Left colon (tissue), 2 donors: ENCODE measurements at places on chromosomes 5 and 9. TPM values are rescaled to one million over a fixed set of nuclear protein-coding genes. Genes with fewer than 3 reads are reported as not detected.

Gene C9orf50
- total RNA-seq = 0.36 TPM

Gene TNFSF15
- total RNA-seq = 0.89 TPM

Gene WHRN
- 6.1 TPM for total RNA-seq

Gene PCDHGA3
- total RNA-seq = 0.21 TPM

Gene LRRC19
- total RNA-seq = 116 TPM

Gene GPX8
- 5.2 TPM for total RNA-seq

Gene TTC23L
- total RNA-seq = 0.12 TPM

Gene COL5A1
- 5.3 TPM for total RNA-seq

Gene ISL1
- total RNA-seq = 0.52 TPM

Gene MYOT
- 2.9 TPM for total RNA-seq

DNA sequence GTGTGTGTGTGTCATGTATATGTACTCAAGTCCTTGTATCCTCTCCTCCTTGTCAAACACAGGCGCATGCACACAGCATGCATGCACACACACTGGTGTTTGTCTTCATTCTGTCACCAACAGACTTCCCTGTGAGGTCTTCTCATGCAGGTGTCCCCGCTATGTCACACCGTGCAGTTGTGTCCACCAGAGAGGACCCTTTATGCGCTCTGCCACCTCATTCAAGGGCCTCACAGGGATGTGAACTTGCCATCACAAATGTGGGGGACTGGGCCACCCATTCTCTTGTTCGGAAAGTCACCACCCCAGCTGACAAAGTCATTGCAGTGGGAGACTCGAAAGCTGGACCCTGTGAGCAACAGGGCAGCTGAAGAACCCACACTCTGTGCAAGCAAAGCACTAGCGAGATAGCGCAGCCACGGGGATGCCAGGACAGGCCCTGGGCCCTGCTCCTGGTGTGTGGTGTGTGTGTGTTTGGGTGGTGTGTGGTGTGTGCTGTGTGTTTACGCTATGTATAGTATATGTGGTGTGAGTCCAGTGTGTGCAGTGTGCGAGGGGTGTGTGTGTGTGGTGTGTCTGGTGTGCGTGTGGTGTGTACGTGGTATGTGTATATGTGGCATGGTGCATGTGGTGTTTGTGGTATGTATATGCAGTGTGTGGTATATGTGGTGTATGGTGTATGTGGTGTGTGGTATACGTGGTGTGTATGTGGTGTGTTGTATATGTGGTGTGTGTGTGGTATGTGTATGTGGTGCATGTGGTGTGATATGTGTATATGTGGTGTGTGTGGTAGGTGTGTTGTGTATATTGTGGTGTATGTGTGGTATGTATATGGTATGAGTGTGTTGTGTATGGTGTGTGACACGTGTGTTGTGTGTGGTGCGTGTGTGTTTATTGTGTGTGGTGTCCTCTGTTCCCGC, 30.9 kb upstream of the NXNL2 start:
- no peak for DNase-seq

DNA sequence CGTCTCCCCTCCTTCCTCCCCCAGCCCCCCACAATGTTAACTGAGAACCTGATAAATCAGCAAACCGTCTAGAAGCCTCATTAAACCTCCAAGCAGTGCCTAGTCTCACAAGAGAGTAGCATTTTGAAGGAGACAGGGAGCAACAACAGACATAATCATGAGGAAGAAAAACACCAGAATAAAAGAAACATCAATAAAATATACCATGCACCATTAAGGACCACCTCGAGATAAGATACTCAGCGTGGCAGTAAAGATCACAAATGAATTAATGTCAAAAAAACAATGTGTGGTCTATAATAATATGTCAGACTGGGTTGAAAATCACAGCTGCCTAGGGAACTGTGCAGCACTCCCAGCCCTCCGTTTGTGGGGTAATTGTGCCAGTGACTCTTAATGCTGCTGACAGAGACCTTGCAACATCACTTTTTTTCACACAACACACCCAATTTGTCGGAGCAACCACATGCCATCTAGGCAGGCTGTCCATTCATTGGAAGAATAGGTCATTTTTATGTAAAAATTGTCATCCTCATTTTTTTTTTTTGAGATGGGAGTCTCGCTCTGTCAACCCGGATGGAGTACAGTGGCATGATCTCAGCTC, 450.8 kb upstream of the WWC1 start:
- no peak for DNase-seq

DNA sequence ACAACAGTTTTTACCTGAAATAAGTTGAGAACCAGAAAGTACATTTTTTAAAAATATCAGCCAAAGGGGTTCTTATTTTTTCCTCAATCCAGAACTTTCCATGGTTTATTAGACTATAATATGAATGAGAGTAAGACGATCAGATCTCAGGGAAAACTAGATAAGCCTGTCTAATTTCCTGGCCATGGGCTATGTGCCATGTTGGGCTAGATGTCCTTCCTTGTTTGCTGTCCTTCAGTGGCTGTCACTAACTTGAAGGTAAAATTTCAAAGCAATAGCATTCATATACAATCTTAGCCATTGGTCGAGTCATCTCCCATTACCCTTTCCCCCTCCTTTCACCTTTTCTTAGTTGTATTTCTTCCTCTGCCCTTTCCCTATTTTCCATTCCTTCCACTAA, 179.5 kb upstream of the PPP1R2B start:
- no peak for DNase-seq

- no peak for DNase-seq
Observed at GRCh38 chr9:116870566-116870965, 183.5 kb downstream of the TRIM32 start.

- no peak for DNase-seq
Observed at GRCh38 chr9:109311286-109311685, 9.6 kb downstream of the EPB41L4B start.

GRCh38 chr5:83967417-83967816, 246.8 kb upstream of the HAPLN1 start:
- no peak for DNase-seq

- DNase-seq = no peak
Observed at GRCh38 chr5:63261695-63262094, 683.1 kb downstream of the LRRC70 start.

DNA sequence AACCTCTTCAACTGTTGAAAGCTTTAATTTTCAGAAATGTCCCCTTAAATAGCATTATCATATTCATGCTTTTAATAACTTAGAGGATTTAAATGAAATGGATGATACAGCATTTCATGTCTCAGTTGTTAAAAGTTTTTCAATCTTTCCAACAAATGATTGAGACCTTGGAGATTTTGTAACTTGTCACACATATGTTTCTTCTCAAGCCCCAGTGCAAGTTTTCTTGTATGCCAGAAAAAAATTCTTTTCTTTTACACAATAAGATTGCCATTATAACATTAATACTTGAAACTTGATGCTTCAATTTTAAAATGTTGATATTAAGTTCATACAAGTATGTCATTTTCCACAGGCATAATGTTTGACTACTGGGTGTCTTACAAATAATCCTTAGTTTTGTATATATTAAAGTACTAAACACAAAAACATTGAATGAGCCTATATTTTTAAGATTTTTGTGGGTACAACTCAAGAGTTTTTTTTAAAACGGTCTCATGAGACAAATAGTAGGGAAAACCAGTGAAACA, 124.5 kb downstream of the AGTPBP1 start:
- no peak for DNase-seq

DNA sequence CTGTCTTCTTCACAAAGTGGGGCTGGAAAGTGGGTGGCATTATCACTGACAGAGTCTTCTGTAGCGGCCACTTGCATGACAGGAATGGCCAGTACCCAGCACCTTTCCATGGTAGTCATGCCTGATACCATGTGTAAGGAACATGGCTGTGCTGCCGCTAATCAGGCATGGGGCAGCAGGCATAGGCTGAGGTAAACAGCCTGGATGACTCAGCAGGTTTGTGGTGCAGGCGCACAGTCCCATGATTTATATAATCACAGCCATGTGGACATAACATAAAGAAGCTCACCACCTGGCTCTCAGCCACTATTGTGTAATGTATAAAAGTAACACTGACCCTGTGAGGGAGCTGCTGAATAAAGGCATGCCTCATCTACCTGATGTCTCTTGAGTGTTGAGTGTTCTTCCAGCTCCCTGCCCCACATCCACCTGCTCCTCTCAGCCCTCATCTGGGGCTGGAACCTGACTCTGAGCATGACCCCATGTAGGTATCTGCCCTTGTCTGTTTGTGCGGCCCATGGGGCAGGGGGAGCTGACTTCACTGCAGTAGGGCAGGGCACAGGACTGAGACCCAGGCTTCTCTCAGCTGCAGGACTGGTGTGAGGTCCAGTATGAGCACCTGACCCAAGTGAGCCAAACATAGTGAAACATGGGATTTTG, 13.2 kb upstream of the ICE1 start:
- DNase-seq = peak; percentile 13

DNA sequence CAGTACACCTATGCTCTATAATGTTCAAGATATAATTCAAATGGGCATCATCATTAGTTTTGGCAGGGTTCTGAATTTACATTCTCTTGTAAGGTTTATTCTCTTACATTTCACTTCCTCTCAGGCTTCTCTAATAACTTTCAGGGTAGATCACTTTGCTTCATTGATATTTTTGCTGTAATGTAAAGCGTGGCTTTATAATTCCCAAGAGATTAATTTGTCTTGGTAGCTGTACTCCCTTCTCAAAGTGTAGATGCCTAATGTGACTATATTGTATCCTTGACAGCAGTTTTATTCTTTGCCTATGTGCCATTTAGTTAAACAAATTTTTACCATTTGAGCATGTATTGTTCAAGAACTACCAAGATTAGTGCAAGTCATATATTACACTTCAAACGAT, 889.1 kb downstream of the TAF11L14 start:
- DNase-seq = no peak

DNA sequence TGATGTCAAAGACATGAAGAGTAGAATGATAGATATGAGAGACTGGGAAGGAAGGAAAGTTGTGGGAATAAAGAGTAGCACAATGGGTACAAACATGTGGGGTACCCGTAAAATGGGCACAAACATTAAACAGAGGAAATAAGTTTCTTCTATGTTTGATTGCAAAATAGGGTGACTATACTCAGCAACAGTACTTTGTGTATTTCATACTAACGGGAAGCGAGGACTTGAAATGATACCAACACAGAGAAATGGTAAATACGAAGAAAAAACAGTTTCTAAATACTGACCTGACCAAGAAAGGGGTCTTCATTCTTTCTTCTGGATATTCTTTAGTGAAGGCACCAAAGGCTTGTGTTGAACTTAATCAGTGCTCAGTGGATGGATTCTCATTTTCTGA, 31.1 kb downstream of the ATP6V0E1 start:
- no peak for DNase-seq

DNA sequence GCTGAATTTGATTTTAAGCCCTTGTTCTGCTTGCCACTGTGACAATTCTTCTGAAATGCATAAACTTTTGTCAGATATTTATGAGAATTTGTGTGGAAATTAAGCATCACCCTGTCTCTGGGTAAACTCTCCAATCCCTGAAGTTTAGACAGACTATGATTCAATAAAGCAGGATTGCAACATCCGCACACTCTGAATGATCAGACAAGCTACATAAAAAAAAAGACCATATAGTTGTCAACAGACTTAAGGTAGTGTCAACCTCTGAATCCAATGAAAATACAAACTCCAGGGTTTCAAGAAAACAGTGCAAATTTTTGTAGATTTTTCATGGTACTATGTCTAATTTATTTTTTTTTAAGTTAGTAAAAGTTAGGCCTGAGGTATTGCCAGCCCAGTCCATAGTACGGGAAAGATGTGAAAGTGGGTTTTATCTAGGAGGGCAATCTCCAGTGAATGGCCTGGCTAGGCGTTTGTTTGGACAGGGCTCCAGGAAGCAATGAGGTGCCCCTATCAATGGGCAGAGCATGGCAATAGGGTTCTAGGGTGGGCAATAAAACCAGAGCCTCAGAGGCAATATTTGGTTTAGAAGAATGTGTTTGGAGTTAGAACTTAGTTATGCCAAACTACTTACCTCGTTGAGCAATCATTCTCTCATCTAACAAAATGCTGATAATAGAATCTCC, 762.6 kb upstream of the SEMA6A start:
- DNase-seq = peak; percentile 28

- no peak for DNase-seq
Observed at GRCh38 chr5:127595484-127596368, 53.2 kb upstream of the CTXN3 start.

GRCh38 chr5:158869092-158869491, 230.6 kb downstream of the EBF1 start:
- no peak for DNase-seq

- DNase-seq = no peak
Observed at GRCh38 chr5:169904508-169904907, 75.8 kb downstream of the INSYN2B start.

GRCh38 chr9:83355024-83355444, 183.2 kb downstream of the FRMD3 start:
- DNase-seq = no peak

- DNase-seq = no peak
Observed at GRCh38 chr9:14389657-14390056, 75.7 kb upstream of the NFIB start.

- DNase-seq = no peak
Observed at GRCh38 chr9:128845186-128845931, 15.8 kb upstream of the SPOUT1 start.
